ELR (cell line): ENCODE measurements at places on chromosomes 7 and 10.

GRCh38 chr10:117298219-117298618 is 57.3 kb downstream of the SLC18A2 start:
- no peak for DNase-seq

DNA sequence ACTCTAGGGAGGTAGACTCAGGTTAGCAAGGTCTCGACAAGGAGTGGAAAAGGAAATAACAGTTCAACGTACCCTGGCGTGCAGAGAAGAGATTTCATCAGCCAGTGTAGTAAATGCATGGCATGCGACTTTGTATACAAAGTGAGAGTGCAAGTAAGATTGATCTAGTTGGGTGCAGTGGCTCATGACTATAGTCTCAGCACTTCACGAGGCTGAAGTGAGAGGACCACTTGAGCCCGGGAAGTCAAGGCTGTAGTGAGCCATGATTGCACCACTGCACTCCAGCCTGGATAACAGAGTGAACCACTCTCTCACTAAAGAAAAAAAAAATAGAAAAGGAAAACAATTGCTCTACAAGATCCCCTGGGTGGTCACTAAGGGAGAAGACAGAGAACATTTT is 528.6 kb downstream of the SORCS1 start:
- DNase-seq: no peak

DNA sequence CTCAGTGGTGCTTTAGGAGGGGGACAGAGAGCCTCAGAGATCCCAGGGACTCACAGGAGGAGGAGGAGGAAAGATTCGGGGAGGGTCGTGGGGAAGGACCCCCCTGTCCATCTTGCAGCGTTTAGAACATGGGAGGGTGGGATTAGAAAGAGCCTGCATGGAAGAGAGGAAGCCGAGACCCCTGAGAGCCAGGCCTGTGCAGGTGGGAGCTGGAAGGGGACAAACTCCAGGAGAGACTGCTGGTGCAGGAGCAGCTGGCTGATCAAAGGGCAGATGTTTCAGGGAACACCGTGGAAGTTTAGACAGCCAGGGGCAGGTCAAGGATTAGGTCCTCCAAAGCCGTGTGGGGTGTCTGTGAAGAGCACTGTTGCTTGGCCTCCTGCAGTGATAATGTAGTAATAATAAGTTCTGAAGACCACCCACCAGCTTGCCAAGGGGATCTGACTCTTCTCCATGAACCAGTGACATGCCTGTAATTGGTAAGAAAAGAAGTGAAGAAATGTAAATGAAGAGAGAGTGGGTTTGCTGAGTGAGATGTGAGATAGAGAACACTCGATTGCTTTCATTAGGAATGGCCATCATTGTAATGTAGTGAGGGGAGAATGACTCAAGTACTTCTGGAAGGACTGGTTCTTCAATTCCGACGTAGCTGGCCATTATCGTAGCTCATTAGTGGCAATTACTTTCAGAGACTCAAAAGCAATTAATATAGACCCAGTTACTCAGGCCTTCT is 425.6 kb downstream of the PAXIP1 start:
- no peak for DNase-seq

- DNase-seq: no peak
Observed at GRCh38 chr10:22454634-22455033, 109.3 kb downstream of the SPAG6 start.

DNA sequence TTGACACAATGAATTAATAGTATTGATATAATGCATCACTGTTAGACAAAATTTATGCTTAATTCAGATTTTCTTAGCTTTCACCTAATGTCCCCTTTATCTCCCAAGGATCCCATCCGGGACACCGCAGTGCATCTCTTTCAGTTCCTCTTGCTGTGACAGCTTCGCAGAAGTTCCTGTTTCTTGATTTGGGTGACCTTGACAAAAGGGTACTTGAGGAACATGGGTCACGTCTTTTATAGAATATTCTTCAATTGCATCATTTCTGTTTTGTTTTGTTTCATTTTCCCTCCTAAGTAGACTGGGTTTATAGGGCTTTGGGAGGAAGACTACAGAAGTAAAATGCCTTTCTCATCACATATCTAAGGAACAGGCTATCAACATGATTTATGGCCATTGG is 453.2 kb downstream of the DPP6 start:
- DNase-seq: no peak

DNA sequence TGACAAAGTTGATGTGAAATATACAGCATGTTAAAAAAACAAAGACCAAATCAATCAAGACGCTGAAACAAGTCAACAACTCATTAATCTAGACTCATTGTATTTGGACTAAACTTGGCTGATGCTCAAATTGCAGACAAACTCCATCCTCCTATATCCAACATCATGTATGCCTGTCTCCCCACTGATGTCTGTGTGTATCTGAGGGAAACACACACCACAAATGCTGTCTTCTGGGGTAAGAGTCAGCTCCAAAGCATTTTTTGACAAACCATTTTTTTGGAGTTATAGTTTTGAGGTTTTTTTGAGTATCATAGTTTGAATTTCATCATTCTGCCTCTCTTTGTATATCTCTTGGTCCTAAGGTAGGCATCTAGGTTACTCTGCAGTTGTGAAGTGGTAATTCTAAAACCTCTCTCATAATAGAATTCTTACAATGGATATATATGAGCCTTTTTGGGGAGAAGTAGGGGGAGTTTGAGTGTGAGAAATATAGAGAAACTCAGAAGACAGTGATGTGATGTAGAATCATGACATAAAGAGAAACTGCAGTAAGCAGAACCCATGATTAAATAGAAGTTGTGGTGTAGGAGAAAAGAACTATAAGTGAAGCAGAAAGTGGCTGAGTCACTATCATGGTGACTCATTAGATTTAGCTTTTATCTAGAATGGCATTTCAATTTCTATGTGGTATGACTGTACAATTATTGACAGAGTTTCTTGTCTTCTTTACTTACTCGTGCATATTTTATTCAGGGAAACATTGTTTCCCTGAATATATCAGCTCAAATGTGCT is 1531.1 kb upstream of the LRRTM3 start:
- DNase-seq: peak; percentile 0

DNA sequence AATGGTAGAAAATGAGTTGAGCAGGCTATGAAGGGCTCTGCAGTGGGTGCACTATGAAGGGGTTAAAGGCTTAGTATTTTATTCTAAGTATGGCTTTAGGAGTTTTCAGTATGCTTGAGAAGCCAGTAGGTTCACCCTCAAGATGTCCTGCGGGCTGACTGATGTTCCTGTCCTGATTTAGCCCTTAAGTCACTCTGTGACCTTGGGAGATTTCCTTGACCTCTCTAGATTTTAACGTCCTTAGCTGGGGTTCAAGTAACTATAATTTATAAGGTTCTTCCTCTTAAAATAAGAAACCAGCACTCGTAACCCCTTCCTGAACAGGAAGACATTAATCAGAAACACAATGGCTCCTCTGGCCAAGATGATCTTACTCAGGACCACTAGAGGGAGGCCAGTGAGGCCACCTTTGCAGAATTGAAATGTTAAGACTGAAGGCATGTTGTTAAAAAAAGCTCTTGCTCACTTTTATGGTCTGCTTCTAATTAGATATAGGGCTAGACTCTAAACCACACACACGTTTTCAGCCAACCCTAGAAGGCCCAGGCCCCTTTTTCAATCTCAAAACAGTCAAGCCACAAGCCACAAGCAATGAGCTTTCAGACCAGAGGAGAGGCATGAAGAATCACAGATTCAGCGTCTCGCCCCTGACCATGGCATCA is 41.9 kb downstream of the CDK1 start:
- DNase-seq: peak; percentile 28

DNA sequence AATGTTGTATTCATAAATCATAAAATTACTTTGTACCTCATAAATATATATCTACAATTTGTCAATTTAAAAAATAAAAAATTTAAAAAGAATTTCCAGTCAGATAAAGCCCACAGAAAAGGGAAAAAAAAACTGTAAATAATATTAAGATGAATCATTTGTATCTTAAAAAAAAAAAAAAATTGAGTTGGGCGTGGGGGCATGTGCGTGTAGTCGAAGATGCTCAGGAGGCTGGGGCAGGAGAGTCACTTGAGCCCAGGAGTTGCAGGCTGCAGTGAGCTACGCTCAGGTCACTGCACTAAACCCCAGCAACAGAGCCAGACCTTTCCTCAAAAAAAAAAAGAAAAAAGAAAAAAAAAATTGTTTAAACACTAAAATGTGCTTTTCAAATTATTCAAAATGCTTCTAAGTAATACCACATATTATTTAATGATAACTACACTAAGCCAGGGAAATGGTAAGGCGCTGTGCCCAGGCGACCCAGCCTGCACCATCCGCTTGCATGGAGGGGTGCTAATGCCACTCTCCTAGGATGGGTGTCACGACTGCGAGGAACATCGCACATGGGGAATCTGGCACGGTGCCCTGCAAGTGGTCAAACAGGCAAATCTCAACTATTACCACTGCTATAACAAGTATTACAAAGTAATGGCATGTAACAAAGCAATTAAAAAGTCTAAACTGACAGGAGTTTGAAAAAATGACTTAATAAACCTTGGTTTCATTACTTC is 15.4 kb downstream of the GLUD1 start:
- peak; percentile 44 for DNase-seq

- no peak for DNase-seq
Observed at GRCh38 chr7:80393786-80394185, 118.1 kb downstream of the GNAT3 start.

GRCh38 chr7:139589474-139589873 is 66.0 kb downstream of the CLEC2L start:
- DNase-seq: no peak

GRCh38 chr7:23712368-23713284 is 2.6 kb downstream of the STK31 start:
- DNase-seq: peak; percentile 90

DNA sequence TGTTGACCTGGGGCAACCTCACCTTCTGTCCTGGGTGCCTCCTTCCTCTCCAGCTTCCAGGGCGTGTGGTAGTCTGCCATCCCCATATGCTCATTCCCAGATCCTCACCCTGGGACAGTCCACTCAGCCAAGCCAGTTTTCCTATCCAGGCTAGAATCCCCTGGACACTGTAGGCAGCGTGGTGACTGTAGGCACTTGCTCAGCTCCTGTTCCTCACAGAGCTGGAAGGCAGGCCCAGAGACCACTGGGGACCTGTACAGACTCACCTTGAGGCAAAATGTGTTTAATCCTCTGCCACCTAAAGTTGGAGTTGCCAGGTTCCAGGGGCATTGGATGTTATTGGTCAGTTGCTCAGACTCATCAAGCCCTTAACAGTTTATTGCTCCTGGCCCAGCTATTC is 2.4 kb upstream of the GRID1 start:
- no peak for DNase-seq

DNA sequence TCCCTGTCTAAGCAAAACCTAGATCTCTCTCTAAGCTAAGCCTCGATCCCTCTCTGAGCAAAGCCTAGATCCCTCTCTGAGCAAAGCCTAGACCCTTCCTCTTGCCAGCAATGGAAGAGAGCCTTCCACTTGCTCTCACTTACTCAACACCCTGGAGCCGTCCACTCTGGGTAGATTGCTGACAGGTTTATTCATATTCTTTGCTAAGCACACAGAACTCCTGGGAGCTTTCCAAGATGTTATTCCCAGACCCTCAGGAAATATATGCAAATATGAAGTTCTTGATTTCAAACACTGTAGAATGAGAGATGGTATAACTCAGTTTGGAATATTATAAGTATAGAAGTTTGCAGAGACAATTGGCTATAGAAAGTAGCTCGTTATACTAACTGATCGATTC is 503.8 kb upstream of the CELF2 start:
- no peak for DNase-seq

DNA sequence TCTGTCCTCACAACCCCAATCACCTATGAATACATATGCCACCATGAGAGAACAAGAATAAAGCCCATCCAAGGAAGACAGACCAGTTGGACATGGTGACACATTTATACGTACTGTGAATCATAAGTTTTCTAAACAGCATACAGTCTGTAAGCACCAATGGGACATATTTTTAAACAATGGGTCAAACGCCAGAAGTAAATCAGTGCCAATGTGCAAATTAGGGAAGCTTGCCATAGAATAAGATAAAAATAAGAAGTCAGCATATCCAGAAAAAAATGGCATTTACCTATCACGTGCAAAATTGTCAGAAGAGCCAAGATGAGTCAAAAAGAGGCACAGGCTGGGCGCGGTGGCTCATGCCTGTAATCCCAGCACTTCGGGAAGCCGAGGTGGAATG is 910.4 kb downstream of the SORCS1 start:
- DNase-seq: no peak

GRCh38 chr10:63005246-63005645 is 127.9 kb upstream of the NRBF2 start:
- DNase-seq: peak; percentile 64

GRCh38 chr10:132716691-132717490 is 69.1 kb downstream of the NKX6-2 start:
- no peak for DNase-seq

GRCh38 chr7:51269911-51270310 is 46.7 kb downstream of the COBL start:
- DNase-seq: no peak

DNA sequence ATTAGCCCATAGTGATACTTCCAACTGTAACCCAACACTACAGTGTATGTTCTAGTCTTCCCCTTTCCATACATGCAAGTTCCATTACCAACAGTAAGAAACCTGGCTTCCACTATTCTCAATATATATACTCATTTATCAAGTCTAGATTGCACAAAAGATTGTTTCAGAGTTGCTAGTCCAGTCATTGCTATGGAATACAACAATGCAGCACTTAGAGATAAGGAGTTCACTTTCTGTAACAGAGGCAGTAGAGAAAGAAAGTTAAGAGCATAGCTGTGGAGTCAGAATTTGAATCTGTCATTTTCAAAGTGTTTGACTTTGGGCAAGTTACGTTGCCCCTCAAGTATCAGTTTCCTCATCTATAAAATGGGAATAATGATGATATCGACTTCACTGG is 90.1 kb downstream of the RTKN2 start:
- DNase-seq: no peak

GRCh38 chr7:94005753-94006152 is 1.6 kb upstream of the BET1 start:
- no peak for DNase-seq

DNA sequence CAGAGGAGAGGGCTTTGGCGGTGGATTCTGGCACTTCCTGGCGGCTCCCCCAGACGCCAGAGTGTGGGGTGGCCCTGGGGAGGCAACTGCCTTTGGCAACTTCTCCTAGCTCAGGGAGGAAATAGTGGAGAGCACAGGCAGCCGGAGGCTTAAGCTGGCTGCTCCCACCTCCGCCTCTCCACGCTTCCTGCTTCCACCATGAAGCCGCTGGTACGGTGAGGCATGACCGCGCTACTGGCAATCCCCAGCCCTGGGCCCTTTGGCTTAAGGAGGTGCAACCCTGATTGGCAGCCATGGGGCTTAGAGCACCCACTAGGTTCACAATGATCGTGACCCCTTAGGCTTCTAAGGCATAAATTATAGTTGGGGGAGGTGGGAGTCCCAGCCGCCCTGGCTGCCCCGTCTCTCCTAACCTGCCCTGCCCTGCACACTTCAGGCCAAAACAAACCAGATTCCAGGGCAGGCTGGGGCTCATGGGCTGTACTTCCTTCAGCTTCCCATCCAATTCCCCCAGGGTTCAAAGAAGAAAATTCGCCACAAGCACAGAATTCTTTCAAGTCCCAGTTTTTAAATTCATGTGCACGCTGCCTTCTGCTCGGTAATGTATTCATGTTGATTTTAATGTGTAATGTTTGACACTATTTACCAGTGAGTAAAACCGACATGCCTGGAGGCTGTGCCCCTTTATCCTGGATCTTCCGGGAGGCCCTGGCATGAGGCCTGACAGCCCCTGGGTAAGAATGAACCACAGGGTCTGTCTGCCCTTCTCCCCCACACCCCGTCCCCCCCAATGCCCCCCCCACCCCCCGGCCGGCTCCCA is 90.7 kb upstream of the LRRC4 start:
- no peak for DNase-seq

GRCh38 chr7:48959676-48960075 is 35.3 kb downstream of the CDC14C start:
- DNase-seq: no peak
